Stimulated activated CD4-positive, alpha-beta T cell treated with anti-CD3 and anti-CD28 coated beads, Interleukin-1b, Interleukin-23, amount 100 ng/mL, for 4 hours (primary cell): ENCODE measurements at places on chromosomes 12 and 14.
A peak's percentile ranks its signal among the peaks of the same experiment; 100 is the strongest.

DNA sequence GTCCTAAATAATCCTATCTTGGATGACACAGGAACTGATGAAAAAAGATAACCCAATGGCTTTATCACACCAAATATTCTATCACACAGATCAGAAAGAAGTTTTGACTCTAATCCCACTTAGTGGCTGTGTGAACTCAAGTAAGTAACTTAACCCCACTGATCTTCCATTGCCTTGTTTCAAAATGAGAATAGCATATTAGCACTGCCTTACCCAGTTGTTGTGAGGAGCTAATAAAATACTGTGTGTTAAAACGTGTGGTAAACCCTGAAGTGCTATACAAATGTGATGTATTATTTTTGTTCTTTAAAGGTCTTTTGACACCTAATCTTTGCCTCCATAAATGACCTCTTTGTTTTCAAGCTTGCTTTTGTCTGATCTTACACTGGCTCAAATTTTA, 60.9 kb upstream of the ARID2 start:
- no peak for DNase-seq

DNA sequence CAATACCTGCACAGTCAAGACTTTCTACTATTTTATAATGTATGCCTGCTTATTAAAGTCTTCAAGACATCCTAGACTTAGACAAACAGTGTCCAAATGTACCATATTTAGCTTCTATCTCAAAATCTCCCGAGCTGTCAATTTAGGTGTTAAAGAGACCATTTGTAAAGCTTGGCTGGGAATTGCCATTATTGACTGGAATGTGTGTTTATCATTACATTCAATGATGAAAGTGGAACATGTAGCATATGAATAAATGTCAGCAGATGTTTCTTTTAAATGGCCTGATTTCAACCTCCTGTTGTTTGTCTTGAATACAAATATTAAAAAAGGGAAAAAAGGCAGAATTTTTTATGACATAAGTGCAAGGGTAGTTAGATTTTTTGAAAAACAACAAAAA, 572.3 kb downstream of the PRKD1 start:
- no peak for DNase-seq

DNA sequence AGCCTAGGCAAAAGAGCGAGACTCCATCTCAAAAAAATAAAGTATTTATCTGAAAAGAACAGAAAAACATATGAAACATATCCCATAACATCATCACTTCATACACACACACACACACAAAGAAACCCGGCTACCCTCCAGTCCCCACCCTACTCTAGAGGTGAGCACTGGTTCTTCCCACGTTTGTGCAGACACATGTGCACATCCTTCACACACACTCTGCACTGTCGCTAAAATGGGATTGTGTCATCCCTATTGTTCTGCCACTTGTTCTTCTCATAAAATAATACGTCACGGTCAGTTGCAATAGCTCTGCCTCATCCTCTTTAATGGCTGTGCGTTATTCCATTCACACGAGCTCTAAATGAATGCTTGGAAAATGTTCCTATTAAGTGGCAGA, 85.9 kb upstream of the ANO2 start:
- no peak for DNase-seq

GRCh38 chr12:123096182-123096581, 54.7 kb downstream of the PITPNM2 start:
- DNase-seq: no peak

- no peak for DNase-seq
These were observed 1382.1 kb downstream of the AACS start for GRCh38 chr12:126447346-126447745.

DNA sequence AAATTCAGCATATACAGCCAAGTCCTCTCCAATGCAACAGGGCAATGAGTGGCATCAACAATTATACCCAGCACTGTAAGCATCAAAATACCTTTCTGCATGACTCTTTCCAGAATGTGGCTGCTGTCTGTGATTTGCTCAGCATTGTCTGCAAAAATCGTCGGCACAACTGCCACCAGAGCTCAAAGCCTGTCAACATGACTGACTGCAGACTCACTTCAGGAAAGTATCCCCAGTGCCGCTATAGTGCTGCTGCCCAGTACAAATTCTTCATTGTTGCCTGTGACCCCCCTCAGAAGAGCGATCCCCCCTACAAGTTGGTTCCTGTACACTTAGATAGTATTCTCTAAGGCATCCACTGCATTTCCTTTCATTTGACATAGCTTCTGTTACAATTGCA, 735 bp downstream of the RNASE6 start:
- DNase-seq: no peak

GRCh38 chr14:30621354-30621939, 672 bp upstream of the SCFD1 start:
- DNase-seq: no peak

DNA sequence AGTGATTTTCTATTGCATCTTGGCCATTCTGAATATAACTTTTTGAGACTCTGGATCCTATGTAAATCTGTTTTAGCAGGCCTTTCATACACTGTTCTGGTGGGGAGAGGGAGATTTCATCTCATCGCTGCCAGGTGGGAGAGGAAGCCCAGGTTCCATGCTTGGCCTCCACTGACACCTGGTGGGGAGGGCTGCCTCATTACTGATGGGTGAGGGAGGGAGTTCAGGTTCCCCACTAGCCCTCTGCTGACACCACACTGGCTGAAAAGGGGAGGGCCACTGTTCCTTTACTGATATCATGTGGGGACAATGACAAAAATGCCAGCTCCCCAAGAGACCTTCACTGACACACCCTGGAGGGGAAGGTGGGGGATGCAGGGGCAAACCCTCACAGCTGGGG, 2.4 kb upstream of the GALNT8 start:
- no peak for DNase-seq

GRCh38 chr12:123522164-123522563, 11.4 kb downstream of the RILPL1 start:
- no peak for DNase-seq

DNA sequence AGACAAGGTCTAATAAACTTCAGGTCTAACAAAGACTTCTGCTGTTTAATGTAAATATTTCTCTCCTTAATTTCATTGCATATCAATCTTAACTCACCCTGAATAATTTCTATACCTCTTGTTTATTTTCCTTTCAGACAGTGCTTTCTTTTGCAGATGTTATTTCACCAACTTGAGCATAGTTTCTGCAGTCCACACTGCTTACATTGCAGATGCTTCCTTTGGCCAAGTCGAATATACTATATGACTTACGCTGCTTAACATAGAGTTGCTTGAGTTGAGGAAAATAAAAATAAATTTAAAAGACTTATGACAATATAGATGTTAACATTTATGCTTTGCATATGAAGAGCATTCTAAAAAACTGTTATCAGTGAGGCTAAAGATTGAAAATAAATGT, 217.7 kb downstream of the PTPRO start:
- no peak for DNase-seq

- no peak for DNase-seq
These were observed 1097.3 kb upstream of the FLRT2 start for GRCh38 chr14:84432676-84433075.

- no peak for DNase-seq
These were observed 8.4 kb downstream of the ANO6 start for GRCh38 chr12:45224311-45224710.

GRCh38 chr12:123106640-123107359, 44.1 kb downstream of the PITPNM2 start:
- peak; percentile 15 for DNase-seq

DNA sequence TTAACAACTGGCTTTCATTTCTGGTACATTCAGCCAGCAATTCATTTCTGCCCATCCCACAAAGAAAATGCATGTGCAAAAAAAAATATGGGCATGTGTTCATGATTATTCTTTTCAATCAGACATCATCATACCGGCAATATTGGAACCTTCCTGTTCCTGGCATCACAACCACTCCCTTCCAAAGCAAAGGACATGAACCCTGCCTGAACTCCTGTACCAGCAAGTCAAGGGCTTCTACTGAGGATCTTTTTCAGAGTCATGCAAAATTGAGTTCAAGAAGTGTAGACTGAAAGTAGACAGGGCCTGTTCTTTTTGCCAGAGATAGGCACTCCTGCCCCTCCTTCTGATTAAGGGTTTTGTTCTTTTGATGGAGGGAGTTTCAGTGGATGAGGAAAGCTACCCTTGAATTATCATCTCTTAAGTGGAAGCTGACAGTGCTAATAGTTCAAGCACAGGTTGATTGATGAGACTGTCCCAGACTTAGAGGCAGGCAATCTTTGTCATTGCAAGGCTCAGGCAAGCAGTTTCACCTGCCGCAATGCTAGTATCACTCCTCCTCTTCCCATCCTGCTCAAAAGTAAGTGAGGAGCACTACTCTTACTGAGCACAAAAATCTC, 22.3 kb upstream of the DIO2 start:
- no peak for DNase-seq
